A549 treated with Hydrocortisone at 1 μM for 4 hours (cell line): ENCODE measurements at places on chromosomes 6 and 20. TPM values are rescaled to one million over a fixed set of nuclear protein-coding genes. Genes with fewer than 3 reads are reported as not detected.

PXT1 gene
- total RNA-seq: 0.03 TPM in 1 of 5 replicates, not detected in the others

HNF4A gene
- total RNA-seq: 15.4 to 20.8 TPM (median 18.8 TPM) in 5 replicates

C20orf202 gene
- total RNA-seq: 0.07 TPM in 1 of 5 replicates, not detected in the others

SALL4 gene
- 1.0 to 2.0 TPM (median 1.5 TPM) in 5 replicates for total RNA-seq

KHDRBS2 gene
- total RNA-seq: not detected in 5 replicates

PROKR2 gene
- not detected in 5 replicates for total RNA-seq
